ENCODE measurements at places on chromosomes 3 and 15.

GRCh38 chr3:158471639-158472294 is 99.2 kb upstream of the MLF1 start:
- no peak for DNase-seq

GRCh38 chr3:8499181-8499611 is 2.4 kb upstream of the LMCD1 start:
- DNase-seq: no peak

DNA sequence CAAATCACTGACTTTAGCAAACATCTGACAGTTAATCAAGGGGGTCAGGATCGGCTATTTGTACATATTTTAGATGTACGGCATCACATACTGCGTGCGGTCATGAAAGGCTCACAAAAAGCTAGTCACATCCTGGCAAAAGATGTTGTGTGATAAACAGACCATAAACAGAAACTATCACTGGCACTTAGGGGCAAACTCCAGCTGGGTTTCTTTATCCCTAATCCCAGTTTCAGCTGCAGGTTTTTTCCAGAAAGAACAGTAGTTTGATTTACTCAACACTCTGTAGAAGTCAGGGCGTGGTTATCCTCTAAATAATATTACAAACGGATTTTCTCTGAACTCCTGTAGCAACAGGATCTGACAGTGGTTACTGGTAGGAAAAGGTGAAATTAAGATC is 112.4 kb upstream of the BHLHE40 start:
- no peak for DNase-seq

DNA sequence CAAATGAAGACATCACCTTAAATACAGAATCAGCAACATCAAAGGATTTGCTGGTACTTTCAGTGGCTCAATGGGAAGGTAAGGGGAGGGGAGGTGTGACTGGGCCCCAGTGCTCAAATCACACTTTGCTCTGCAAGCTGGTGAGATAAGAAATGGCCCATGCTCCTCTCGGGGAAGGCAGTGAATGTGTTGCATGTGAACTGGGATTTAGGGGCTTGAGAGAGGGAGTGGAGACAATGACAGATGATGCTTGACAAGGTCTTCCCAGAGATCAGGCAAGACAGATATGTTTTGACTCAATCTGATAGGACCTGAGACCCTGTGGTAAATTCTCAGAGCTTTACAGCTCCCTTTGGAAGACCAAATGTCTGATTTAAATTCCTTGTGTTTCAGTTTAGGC is 233.0 kb upstream of the PROK2 start:
- DNase-seq: no peak

GRCh38 chr15:81297603-81298575 is 26.1 kb downstream of the STARD5 start:
- no peak for DNase-seq
